ENCODE measurements at places on chromosomes 11 and 22.

GRCh38 chr11:312092-312816 lies 1.6 kb upstream of the IFITM1 start:
- no peak overlapping the region for H3K27ac ChIP-seq
- H3K27me3 ChIP-seq: no peaks in the 10 kb centered on the region
- H3K4me3 ChIP-seq: peak overlapping the region; percentile 71
- H3K4me1 ChIP-seq: peaks cover 41% of the 10 kb centered on the region

GRCh38 chr11:58142761-58143160 lies 17.4 kb upstream of the OR9I1 start:
- no peak overlapping the region for H3K27ac ChIP-seq
- H3K36me3 ChIP-seq: no peaks in the 10 kb centered on the region
- no peaks in the 10 kb centered on the region for H3K4me1 ChIP-seq

- no peak overlapping the region for H3K27ac ChIP-seq
- no peak overlapping the region for H3K4me3 ChIP-seq
- H3K36me3 ChIP-seq: no peaks in the 10 kb centered on the region
- no peak for DNase-seq
- H3K27me3 ChIP-seq: no peaks in the 10 kb centered on the region
- H3K4me1 ChIP-seq: peaks cover 7% of the 10 kb centered on the region
These were observed 172.7 kb downstream of the FAT3 start for GRCh38 chr11:92397221-92397755.

DNA sequence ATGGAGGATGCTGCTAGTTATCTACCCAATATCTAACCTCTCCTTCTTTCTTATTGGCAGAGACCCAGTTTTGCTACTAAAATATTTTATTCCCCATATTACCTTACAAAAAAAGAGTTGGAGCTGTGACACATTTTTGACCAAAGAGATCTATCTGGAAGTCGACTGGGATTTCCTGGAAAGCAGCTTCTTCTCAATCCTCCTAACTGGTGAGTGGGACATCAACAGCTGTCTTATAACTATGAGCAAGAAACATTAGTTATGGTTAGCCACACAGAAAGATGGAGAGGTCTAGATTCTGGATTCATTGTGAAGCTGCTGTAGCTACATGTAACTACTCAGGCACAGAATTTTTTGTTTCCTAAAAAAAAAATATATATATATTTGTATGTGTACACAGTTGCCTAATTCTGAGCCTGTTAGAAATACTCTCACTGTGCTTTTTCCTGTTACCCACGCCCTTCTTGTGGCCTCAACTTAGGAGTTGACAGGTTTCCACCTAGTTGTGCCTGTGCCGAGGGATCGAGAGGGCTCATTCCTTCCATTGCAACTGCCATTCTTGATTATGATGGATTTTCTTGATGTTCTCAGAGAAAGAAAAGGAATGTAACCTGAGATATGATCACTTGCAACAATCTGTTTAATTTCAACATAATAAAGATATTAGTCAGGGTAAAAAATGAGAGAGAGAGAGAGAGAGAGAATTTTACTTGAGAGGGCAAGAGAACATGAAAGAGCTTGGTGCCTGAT lies 142.0 kb downstream of the SLC17A6 start:
- H3K36me3 ChIP-seq: no peaks in the 10 kb centered on the region
- H3K4me1 ChIP-seq: no peaks in the 10 kb centered on the region

- no peaks in the 10 kb centered on the region for H3K27me3 ChIP-seq
- H3K27ac ChIP-seq: no peak overlapping the region
- DNase-seq: no peak
- no peaks in the 10 kb centered on the region for H3K4me1 ChIP-seq
- no peaks in the 10 kb centered on the region for H3K36me3 ChIP-seq
These were observed 29.6 kb upstream of the FIBIN start for GRCh38 chr11:26964339-26964738.

- H3K4me3 ChIP-seq: no peak overlapping the region
- H3K27me3 ChIP-seq: no peaks in the 10 kb centered on the region
- no peak for DNase-seq
- H3K27ac ChIP-seq: no peak overlapping the region
- H3K36me3 ChIP-seq: no peaks in the 10 kb centered on the region
- no peaks in the 10 kb centered on the region for H3K4me1 ChIP-seq
These were observed 47.0 kb upstream of the AMPD3 start for GRCh38 chr11:10407749-10408685.

DNA sequence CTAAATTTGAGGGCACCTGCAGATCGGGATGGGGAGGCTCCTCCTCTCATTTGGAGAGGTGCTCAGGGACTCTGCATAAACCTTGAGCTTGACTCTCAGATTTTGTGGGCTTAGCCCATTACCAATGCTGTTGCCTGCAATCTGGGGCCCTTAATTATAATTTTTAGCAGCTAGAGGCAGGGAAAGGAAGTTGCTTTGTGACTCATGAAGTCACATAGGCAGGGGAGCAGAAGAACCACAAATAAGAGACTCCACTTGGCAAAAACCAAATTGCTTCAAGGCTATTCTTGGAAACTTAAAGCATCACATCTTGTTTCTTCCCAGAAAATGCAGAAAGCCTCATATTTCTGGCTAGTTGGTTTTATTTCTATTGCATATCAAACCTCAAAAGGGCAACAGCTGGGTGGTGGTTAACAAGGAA lies 46.9 kb downstream of the MICAL2 start:
- H3K4me3 ChIP-seq: no peak overlapping the region
- H3K27ac ChIP-seq: no peak overlapping the region
- no peaks in the 10 kb centered on the region for H3K4me1 ChIP-seq
- no peak for DNase-seq

All from H1 (cell line).